ENCODE measurements at places on chromosomes 5 and 9.

DNA sequence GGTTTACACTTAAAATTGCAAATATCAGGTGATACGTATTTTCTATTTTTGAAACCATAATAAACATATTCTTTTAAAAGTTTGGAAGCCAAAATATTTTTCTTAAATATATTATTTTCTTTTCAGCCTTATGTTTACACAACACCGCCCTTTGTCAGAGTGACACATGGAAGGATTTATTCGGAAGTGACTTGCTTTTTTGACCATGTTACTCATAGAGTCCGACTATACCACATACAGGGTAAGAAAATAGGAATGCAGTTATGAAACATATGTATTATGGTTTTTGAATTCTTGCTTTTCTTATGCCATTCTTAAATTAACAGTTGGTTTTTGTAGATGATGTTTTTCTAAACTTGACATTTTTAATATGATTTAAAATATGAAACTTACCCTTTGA lies 133.9 kb downstream of the MAN2A1 start:
- DNase-seq = no peak

- no peak for DNase-seq
Measured at GRCh38 chr5:120516805-120517204, 52.7 kb downstream of the PRR16 start.

DNA sequence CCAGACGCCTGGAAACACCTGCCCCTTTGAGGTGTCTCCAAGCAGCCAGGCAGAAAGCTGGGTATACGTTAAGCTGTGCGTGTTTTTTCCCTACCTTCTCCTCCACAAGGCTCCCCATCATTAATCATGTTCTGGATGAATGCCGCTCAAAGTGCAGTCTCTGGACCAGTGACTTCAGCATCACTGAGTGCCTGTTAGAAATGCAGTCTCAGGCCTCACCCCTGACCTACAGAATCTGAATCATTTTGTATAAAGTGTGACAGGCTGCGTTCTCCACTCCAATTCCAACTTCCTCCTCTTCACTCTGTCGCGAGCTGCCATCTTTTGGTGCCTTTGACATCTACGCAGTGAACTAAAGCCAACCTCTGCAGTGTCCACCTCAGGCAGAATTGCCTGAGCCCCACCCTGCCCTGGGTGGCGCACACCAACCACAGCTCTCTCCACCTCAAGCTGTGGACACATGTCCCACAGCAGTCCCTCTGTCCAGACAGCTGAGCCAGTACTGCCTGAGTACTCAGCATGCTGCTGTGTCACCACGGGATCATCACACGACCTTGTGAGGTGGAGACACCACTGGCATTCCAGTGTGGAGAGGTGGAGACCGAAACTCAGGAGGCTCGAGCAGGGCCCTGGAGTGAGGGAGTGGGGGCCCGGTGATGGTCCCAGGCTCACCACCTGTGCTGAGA lies 14.2 kb downstream of the PTPN3 start:
- peak; percentile 76 for DNase-seq

DNA sequence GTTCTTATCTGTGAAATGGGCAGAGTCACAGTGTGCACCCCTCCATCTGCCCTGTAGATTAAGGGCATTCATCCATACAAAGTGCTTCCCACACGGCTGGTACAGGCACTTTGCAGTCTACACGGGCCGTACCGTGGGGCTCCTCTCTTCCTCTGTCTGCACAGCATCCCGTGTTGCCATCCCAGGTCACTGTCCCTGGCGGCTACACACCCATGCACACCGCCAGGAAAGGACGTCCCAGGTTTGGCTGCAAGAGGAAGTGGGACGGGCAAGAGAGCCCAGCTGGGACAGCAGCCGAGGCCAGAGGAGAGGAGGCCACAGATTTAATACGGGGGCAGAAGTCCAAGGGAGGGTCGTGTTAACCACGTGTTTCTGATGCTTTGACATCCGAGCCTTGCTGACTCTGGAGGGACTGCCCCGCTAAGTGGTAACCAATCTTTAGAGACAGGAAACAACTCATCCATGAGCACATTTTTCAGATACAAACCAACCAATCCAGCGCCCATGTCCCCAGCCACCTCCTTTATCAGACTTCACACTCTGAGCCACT lies 120.0 kb downstream of the ZNF354C start:
- DNase-seq = no peak

DNA sequence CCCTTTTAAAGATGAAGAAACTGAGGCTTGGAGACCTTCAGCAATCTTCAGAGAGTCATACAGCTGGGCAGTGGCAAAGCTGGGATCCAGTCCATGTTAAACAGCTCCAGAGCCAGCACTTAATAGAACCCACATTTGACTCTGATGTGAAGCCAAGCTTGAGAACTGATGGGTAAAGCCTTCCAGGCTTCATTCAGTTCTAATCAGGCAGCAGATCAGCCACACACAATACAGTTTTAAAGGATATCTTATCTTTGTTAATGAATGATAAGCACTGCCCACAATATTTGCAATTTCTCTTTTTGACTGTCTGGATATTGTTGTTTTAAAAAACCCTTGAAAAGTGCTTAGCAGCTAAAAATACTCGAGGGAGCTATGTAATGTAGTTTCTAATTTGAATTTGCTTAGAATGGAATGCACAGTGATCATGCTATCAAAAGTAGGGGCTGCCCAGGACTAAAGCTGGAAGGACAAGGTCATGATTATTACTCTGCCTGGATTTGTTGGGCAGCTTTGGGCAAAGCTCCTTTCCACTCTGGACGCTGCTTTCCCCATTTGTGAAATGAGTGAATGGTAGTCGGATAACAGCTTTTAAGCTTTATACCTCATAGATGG lies 31.3 kb upstream of the HTR4 start:
- DNase-seq = no peak

Measured in renal cortical epithelial cell (primary cell).